ENCODE measurements at places on chromosomes 3 and 15.

DNA sequence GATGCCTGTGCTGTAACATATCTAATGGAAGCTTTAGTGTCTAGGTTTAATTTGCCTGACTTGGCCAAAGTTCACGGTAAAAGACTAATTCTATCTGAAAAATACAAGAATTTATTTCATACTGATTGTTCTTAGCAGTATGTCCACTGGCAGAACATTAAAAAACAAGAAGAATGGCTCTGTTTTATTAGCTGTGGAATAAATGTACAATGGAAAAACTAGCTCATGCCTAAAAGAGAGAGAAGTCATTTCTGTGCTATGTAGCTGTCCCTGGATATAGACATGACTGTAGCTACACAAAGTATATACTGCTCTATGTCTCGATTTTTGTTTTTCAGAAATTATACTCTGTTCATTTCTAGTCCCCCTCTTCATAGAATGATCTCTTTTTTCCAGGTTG is 13.9 kb upstream of the VGLL3 start:
- DNase-seq: no peak

DNA sequence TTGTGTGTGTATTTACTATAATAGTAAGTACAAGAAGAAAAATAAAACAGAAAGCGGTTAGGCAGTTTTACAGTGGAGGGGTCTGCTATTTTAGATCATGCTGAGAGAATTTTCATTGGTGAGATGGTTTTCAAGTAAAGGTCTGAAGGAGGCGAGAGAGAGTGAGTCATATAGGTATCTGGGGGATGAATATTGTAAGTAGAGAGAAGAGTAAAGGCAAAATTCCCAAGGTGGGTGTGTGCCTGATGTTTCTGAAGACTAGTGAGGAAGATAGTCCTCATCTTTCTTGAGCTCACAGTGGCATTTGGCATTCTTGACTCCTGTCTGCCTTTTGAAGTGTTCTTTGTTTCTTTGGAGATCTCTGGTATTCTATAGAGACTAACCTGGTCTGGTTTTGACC is 38.6 kb downstream of the CRYBG3 start:
- DNase-seq: no peak

DNA sequence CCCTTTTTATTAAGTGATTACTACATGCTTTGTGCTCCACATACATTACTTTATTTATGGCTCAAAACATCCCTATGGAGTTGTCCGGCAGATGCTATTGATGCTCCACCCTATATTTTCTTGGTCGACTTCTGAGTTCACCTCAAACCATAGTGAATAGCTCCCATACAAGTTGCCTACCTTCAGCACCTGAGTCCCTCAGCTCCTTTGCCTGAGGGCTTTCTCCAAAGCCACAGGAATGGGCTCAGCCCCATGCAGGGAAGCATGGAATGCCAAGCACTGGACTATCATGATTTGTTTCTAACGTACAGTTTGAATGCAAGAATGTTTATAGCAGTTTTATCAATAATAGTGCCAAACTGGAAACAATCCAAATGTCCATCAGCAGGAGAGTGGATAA is 124.8 kb upstream of the TNIK start:
- DNase-seq: no peak

- no peak for DNase-seq
Observed at GRCh38 chr15:97959724-97960363, 659 bp upstream of the ARRDC4 start.

- DNase-seq: no peak
Observed at GRCh38 chr3:106628407-106628806, 748.8 kb upstream of the CCDC54 start.
